ENCODE measurements at places on chromosomes 16 and 17.

DNA sequence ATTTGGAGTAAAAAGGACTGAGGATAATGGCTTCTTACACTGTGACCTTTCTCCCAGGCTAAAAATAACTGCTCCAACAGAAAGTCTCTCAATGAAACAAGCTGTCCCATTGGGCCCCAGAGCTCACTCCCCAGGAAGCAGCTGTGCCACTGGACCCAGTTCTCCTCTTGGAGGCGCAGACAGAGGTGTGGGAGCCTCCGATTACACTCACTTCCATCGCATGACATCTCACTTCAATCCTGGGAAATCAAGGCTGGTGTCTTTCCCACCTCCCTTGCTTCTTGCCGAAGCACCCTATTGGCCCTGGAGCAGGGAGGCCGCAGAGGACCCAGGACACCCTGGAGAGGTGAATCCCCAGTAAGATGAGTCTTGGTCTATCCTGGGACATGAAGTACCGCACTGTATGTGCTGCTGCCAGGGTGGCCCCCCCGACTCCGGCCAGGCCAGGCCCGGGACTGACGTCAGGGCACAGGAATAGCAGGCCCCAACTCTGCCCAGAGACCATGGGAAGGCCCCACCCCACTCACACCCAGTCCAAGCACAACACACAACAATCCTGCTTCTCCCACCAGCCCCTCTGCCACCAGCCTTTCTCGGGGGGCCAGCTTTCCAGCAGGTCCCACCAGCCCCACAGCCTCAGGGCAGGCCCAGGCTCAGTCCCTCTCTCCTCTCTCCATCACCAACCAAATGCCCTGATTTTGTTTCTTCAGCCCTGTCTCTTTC lies 29.5 kb downstream of the SRL start:
- no peak for DNase-seq

DNA sequence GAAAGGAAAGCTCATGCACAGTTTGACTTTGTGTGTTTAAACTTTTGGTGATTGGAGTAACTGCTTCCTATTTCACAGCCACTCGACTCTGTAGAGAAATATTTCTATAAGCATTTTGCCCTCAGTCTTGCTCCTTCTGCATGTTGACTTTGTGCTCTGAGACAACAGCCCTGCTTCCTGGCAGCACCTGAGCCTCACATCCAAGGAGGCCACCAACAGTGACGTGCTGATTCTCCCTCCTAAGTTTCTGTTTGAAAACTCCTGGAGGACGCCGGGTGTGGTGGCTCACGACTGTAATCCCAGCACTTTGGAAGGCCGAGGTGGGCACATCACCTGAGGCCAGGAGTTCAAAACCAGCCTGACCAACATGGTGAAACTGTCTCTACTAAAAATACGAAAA lies 23.9 kb upstream of the WSB1 start:
- no peak for DNase-seq

GRCh38 chr16:23803591-23804123 lies 32.1 kb upstream of the PRKCB start:
- peak; percentile 81 for DNase-seq

DNA sequence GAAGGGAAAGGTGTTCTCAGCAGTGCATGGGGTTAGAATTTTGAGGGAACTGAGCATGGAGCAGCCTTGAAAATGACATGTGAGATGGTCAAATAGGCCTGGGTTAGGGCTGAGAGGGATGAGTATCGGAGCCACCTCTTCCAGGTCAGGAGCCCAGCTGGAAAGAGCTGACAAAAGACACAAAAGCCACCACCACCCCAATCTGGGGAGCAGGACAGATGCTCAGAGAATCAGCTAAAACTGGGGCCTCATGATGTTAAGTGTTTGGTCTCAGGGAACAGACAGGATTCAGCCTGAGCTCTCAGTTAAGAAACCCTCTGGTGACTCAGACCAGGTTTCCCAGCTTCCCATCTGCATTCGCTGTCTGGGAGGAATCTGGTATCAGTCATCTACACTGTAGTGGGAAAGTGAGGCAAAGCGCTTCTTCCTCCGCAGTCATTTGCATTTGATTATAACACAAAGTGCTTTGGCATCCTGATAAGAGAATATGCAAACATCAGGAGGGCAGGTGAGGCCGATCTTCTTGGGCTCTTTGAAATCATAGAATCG lies 2.6 kb downstream of the WNT9B start:
- DNase-seq = no peak

- no peak for DNase-seq
Measured at GRCh38 chr17:49821916-49822315, 26.0 kb downstream of the TAC4 start.

GRCh38 chr16:58048494-58049231 lies 23.1 kb downstream of the MMP15 start:
- DNase-seq = no peak

DNA sequence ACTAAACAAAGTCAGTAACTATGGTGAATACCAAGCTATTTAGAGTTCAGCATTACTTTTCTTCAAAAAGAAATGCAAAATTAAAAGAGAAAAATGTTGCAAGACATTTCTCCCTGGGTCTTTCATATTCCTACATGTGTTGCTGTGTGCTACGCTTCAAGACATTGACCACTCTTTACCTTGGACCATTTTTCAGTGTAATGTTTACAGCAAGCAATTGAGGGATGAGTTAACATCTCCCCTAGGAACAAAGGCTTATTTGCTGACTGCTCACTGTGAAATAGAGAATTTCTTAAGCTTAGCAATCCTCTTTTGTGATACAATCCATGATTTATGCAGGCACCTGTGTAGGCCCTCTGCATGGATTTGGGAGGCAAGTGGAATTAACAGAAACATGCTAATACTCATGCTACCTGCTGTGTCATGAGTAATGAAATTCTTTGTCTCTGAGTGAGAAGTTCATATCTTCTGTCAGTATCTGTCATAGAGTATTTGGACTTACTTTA lies 1202.9 kb upstream of the CDH8 start:
- DNase-seq = no peak

- no peak for DNase-seq
Measured at GRCh38 chr17:61490540-61490975, 38.3 kb downstream of the TBX4 start.

GRCh38 chr17:73432624-73433190 lies 120.9 kb upstream of the CDC42EP4 start:
- DNase-seq = no peak

GRCh38 chr16:74896389-74897370 lies 88.2 kb downstream of the WDR59 start:
- DNase-seq = no peak

GRCh38 chr16:10296956-10297340 lies 88.9 kb upstream of the ATF7IP2 start:
- DNase-seq = no peak

DNA sequence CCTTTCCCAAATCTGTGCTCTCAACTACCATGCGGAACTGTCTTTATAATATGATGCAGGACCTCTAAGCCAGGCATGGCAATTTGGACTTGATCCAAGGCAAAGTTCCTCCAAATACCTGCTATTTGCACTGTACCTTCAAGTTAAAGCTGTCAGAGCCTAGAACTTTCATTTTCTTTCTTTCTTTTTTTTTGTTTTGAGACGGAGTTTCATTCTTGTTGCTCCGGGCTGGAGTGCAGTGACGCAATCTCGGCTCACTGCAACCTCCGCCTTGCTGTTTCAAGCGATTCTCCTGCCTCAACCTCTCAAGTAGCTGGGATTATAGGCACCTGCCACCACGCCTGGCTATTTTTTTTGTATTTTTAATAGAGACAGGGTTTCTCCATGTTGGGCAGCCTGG lies 51.7 kb downstream of the ARHGAP27 start:
- no peak for DNase-seq

GRCh38 chr17:75059369-75060345 lies 12.6 kb downstream of the KCTD2 start:
- DNase-seq = peak; percentile 28

GRCh38 chr16:26382586-26382985 lies 684.1 kb upstream of the C16orf82 start:
- no peak for DNase-seq

GRCh38 chr16:51097729-51098128 lies 53.3 kb downstream of the SALL1 start:
- no peak for DNase-seq

DNA sequence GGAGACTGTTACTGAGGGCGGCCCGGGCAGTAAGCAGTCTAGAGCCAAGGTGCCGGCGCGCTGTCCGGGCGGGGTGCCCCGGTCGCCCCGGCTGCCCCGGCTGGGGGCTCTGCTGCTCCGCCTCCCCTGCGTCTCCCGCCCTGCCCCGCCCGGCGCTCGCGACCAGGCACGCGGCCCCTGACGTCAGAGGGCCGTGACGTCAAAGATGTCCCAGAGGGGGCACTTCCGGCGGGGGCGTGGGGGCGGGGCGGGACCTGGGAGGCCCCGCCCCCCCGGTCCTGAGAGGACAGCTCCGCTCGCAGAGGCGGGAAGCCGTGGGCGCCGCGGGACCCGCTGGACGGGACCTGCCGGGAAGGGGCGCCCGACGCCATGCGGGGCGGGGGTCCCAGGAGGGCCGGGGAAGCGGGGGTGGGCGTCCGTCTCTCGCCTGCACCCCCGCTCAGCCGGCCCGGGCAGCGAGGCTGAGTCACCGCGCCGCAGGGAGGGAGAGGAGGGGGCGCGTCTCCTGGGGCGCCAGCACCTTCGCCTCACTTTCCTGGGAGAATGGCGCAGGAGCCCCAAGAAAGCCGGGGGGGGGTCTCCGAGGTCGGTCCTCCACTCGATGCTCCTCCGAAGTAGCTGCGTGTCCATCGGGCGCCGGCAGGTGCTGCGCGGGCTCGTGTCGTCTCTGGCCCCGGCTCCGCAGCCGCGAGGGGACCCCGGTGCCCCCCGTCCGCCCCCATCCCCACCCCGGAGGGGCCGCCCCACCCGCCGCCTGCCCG lies 4.4 kb upstream of the HIC1 start:
- peak; percentile 70 for DNase-seq

- no peak for DNase-seq
Measured at GRCh38 chr17:35448899-35449227, 297 bp upstream of the SLFN13 start.

- DNase-seq = no peak
Measured at GRCh38 chr17:70447588-70447987, 278.3 kb downstream of the KCNJ2 start.

DNA sequence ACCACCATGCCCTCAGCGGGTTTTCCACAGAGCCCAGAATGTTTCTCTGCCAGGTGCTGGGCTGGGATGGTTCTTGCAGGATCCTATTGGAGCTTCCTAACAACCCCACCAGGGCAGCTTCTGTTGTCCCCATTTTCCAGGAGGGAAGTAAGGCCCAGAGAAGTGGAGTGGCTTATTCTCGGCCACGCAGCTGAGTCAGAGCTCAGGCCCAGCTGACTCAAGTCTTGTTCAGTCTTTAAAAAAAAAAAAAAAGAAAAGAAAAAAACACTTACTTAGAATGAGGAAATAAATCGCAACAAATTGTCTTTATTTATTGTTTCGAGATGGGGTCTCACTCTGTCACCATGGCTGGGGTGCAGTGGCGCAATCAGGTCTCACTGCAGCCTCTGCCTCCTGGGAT lies 413.0 kb downstream of the CPPED1 start:
- DNase-seq = no peak

DNA sequence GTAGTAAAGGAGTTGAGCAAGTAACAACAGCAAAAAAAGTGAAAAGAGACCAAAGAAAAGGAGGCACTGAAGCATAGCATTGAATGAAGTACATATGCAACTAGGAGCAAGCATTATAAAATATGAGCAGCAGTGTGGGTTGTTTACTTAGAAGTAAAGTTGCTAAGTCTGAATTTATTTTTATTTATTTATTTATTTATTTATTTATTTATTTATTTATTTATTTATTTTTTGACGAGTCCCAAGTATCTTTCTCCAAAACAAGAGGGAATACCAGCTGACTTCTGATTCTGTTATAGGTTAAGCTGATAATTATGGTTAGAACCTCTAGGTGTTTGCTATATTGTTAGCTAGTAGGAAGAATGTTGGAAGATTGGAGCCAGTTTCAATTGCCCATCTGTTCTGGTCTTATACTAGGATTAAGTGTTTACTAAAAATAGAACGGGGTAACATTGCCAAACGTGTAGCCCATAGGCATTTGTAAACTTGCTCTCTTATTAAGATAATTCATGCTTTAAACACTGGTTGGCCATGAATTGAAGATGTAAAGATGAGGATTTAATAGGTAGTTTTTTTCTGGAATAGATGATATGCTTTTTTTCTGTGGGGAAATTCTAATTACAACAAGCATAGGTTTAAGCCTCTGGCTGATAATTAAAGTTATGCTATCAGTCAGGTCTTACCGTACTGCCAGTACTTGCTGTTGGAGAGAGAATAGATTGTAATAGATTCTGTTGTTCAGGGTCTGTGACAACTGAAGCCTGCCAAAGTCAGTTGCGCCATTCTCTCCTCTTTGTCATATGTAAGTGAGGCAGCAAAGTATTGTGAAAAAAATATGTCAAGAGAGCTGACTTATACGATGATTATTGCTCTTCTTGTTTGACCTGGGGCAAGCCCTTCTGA lies 66.7 kb downstream of the PPM1E start:
- no peak for DNase-seq

DNA sequence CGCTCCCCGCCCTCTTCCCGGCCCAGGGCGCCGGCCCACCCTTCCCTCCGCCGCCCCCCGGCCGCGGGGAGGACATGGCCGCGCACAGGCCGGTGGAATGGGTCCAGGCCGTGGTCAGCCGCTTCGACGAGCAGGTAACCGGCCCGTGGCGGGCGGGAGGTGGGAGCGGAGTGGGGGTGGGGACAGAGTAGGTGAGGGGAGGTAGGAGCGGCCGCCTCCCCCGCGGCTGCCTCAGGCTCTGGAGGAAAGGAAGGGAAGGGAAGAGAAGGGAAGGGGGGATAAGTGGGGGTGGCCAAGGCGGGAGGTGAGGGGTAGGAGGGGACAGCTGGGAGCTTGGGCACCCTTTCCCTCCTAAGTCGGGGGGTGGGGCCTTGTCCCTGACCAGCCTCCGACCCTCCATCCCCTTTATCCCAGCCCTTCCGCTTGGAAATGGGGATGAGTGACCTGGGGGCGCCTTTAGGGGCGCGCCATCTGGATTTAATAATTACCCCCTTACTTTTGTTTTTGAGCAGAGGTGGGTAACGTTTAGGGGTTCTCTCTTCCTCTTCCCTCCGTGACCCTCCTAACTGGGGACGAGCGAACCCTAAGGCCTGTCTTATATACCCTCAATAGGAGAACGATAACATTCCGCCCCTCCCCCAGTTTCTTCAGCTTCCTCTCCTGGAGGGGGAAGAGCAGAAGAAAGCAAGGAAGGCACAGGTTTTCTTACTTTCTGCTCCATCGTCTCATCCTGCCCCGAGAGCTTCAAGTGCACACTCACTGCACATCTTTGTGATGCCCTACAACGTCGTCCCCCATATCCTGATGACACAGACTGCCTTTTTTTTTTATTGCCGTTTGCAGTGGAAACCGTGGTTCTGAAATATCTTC lies 694 bp downstream of the NF1 start:
- peak; percentile 3 for DNase-seq

GRCh38 chr16:68244903-68245853 lies at the start of gene PLA2G15:
Gene PLA2G15 (plus strand): TSS chr16:68245373. CDS start chr16:68245427, 54 bp downstream.
- DNase-seq = peak; percentile 93

GRCh38 chr17:76176701-76177574 lies 35.9 kb upstream of the FOXJ1 start:
- DNase-seq = no peak

GRCh38 chr17:11318207-11318606 lies 77.2 kb downstream of the SHISA6 start:
- DNase-seq = no peak

DNA sequence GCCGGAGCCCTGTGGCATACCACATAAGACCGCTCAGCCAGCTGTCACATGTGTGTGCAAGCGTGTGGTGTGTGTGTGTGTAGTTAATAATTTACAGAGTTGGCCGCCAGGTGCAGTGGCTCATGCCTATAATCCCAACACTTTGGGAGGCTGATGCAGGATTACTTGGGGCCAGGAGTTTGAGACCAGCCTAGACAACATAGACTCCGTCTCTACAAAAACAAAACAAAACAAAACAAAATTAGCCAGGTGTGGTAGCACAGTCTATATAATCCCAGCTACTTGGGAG lies 20.4 kb downstream of the SOCS1 start:
- DNase-seq = no peak

GRCh38 chr16:80038566-80038965 lies 438.0 kb upstream of the MAF start:
- no peak for DNase-seq
